NCI-H1436 treated with DMSO at 0.1 percent for 48 hours (cell line): ENCODE measurements at places on chromosomes 5 and 9.

DNA sequence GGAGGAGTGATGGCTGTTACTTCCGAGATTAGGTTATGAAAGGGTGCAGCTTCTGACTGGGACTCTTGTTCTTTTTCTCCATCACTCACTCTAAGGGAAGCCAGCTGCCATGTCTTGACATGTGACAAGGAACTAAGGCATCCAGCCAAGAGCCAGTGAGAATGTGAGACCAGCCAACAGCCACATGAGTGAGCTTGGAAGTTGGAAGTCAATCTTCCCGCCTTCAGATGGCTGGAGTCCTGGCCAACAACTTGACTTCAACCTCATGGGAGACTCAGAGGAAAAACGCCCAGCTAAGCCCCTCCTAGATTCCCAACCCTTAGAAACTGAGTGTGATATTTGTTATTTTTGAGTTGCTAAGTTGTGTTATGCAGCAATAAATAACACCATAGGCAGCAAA is 201.1 kb downstream of the SNX18 start:
- no peak for DNase-seq

- no peak for DNase-seq
These were observed 105.6 kb downstream of the VCAN start for GRCh38 chr5:83577036-83577636.

DNA sequence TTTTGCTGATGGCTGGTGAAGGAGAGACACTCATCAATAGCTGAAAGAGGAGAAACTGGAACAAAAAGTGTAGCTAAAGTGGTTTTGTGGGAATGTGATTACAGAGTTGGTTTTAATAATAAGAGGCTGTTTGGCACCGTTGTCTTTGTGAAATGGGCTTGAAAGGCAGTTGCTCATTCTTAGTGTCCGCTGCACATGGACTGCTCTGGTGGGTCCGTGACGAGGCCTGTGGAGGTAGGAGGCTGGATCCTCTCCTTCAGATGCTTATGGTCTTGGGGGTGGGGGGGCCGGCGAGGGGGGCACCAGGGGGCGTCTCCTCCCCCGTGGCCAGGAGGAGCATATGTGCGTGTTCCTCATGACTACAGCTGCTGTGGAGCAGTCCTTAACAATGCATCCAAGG is 29.8 kb downstream of the FUBP3 start:
- no peak for DNase-seq

GRCh38 chr9:124257844-124258606 is at the start of gene NEK6:
Gene NEK6 (plus strand): TSS chr9:124257949. CDS start chr9:124301965, 44,016 bp downstream.
- DNase-seq, result no peak

DNA sequence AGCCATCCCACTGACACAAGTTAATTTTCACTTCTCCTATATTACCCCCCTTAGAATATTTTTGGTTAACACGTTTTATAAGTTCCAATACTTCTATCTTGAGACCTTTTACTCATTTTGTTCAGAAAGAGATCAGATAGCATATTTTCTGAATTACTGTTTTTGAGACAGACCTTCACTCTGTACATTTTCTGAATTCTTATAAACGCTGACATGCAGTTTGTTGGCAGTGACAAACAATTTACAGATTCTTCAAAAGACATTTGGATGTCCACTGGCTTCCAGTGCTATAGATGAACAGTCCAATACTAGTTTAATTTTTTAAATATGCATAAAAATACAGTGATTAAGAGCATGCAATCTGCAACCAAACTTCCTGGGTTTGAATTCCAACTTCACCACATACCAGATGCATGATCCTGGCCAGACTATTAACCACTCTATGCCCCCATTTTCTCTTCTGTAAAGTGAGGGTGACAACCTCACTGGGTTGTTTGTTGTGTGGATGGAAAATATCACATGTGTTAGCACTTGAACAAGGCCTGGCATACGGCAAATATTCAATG is 142.1 kb downstream of the AGTPBP1 start:
- no peak for DNase-seq

DNA sequence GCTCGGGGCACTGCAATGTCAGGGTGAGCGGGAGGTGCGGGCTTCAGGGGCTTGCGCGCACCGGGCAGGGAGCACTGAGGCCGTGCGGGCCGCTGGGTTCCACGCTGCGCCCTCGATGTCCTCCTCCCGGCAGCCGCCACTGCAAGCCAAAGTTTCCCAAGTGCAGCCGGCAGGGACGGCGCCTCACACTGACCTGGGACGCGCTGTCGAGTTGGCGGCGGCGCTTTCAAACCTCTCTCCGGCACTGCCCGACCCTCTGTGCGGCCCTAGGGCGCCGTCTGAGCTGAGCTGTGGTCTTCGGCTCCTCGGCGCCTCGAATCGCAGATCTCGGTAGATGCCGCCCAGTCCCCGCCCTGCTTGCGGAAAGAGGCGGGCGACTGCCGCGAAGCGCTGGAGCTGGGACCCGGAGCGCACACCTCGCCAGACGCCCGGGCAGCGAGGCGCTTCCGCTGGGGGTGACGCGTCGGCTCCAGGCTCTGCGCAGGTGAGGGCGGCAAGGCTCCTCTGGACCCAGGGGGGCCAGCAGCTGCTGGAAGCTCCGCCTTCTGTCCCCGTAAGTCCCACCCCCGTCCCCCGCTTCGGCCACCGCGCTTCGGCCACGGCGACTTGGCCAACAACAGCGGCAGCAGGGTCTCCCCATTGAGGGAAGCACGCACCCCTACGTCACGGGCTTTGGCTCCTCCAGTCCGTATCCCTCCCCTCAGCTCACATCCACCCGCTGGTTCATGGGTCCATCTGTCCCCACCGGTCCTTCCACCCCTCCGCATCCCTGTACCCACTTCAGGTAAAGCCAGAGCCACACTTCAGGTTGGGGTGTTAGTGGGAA is at the start of gene ANKRD34B:
Gene ANKRD34B (minus strand): TSS at position 320 of the 826 bp plus-strand sequence. CDS start 10,261 bp downstream, outside the sequence.
- no peak for DNase-seq

- no peak for DNase-seq
These were observed at the start of gene PLPPR1 for GRCh38 chr9:101028346-101029314. Gene PLPPR1 (plus strand): TSS chr9:101028727.

- no peak for DNase-seq
These were observed 63.6 kb upstream of the SPEF2 start for GRCh38 chr5:35554016-35554415.

- DNase-seq, result no peak
These were observed 8.7 kb downstream of the SETD9 start for GRCh38 chr5:56918054-56918453.

DNA sequence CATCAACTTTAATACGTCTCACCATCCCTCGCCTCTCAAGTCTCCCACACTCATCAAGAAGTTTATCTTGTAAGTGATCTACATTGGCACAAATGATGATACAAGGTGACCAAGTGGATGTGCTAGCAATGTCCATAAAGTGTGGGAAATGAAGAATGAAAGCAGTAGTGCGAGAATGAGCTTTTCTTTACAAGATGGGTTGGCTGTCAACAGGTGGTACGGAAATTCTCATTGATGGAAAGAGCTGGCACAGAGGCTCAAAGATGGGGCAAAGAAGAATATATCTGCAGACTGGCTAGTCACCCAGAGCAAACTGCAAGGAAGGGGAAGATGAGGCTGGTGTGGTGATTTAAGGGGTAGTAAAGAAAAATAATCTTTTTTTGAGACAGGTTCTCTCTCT is 640.8 kb downstream of the MAT2B start:
- no peak for DNase-seq

DNA sequence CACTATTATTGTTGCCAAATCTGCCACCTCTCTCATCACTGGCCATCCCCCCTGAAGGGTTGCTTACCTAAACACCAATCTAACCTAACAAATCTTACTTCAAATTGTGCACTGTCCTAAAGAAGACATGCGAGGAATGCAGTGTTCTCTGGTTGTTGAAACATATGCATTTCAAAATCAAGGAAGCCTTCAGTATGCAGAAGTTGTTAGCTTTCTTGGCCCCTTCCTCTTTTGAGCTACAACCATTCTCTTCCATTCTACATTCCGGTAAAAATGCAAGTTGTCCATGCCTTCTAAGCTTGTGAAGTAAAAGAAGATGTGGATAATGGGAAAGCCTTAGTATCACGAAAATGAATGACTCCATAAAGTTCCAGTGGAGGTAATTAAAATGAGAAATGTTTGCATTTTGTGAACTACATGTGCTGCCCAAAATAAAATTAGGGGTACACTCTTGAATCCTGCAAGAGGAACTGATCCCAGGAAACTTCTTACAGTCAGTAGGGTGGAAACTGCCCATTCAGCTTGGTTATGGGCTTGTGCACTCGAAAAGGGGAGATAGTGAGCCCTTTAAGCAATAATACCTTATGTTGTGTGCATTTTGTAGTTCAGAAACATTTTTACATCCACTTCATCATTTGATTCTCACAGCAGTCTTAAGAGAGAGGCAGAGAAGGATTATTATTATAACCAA is 77.6 kb upstream of the ADRB2 start:
- DNase-seq, result no peak

DNA sequence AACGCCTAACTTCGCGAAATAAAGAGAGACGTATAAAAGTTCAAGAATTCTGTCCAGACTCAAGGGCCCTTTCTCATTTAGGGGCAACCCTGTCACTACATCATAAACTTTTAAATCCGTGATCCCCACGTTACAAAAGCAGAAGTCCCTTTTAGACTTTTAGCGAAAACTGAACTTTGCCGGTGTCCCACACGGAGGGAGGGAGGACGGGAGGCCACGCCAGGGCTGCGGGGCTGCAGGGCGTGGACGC is 515 bp upstream of the F2R start:
- DNase-seq, result no peak

DNA sequence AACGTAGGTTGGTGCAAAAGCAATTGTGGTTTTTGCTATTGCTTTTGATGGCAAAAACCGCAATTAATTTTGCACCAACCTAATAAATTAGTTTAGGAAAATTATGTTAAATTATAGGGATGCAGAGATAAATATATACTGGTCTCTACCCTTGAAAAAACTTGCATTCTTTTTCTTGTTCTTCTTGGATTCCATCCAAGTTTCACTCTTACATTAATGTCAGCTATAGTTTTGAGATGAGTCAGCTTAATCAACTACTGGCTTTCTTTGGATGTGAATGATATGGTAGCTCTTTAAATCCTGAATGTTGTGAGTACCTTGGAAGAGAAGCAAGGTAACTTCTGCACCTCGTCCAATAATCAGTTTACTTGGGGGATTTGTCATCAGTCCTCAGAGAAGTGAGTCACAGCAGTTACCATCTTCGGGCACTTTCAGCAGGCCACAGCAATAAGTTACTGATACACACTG is 549.0 kb upstream of the ZNF608 start:
- DNase-seq, result no peak

GRCh38 chr5:89213573-89213972 is 330.6 kb upstream of the MEF2C start:
- DNase-seq, result no peak
